Activated T-cell treated with anti-CD3 and anti-CD28 coated beads, Interleukin-2, amount 50 U/mL, for 24 hours (primary cell): ENCODE measurements at places on chromosomes 1 and 21.

GRCh38 chr1:245609354-245610150 is 454.8 kb downstream of the KIF26B start:
- DNase-seq, result no peak

GRCh38 chr1:32496127-32496526 is 31.3 kb downstream of the ZBTB8B start:
- no peak for DNase-seq

GRCh38 chr1:9476790-9477463 is 62.3 kb upstream of the SLC25A33 start:
- no peak for DNase-seq

- no peak for DNase-seq
Observed at GRCh38 chr1:90973897-90974798, 47.7 kb downstream of the ZNF644 start.

- DNase-seq, result no peak
Observed at GRCh38 chr1:182388392-182389134, 3.0 kb downstream of the GLUL start.

DNA sequence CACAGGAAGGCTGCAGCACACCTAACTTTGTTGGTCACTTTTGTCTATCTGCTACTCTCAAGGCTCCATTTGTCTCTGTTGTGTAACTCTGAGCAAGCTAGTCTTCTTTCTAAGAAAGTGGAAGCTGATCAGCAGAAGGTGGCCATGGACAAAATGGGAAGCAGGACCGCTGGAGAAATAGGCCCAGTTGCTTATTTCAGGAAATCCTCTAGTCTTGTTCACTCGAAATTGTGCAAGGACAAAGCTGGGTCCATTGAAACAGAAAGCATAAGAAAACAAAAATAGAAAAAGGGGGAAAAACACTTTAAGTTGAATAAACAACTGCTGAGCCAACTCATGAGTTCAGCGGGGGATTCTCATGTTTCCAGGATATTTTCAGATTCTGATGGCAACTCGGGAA is 150.1 kb downstream of the PBX1 start:
- DNase-seq, result no peak

DNA sequence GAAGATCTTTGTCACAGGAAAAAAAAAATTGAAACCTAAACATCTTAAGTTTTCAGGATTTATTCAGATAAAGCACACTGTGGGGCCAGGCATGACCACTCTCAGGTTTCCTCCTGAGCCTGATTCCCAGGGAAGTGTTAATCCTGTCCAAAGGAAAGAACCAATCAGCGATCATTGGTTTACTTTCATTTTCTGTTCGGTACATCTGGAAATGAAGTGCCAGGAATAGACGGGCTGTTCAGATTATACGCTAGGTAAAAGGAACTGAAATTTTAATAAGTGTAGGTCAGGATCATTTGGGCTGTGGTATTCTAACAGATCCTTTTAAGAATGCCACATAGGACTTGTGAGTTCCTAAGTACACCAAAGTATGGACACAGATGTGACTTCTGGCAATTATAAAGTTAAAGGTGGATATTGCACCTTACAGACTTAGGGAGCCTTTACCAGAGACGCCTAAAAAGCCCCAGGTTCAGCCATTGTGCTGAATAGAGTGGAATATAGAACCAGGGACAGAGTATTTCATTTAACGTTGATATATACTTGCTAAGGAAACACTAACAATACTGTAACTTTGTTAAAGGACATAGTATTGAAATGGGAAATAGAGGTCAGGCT is 9.3 kb upstream of the CACYBP start:
- DNase-seq, result no peak

DNA sequence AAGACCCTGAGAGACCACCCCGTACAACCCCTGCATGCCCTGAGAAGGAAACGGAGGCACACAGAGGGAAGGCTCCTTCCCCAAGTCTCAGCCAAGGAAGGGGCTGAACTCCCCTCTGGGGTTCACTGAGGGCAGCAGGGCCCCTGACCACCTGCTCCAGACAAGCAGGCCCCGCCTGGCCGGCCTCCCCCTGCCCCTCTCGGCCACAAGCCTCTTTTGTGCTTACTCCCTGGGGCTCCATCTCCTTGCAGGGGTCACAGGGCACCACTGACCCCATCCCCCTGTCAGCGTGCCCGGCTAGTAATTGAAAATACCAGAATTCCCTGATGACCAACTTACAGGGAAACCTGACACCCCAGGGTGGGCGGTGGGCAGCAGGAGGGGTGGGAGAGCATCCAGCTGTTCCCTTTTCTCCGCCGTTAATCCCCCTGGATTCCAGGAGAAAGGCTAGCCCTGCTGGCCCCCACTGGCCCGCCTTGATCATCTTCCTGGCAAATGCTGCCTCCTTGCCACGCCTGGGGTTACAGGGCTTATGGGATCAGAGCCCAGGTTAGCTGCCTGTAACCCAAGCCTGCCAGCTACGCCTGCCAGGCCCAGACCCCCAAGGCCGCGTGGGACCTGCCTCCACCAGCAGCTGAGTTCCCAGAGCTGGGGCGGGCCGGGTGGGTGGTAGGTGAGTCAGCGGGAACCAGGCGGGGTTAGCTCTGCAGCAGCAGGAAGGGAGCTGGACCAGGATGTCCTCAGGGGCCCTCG is 96.1 kb downstream of the LACTBL1 start:
- no peak for DNase-seq

DNA sequence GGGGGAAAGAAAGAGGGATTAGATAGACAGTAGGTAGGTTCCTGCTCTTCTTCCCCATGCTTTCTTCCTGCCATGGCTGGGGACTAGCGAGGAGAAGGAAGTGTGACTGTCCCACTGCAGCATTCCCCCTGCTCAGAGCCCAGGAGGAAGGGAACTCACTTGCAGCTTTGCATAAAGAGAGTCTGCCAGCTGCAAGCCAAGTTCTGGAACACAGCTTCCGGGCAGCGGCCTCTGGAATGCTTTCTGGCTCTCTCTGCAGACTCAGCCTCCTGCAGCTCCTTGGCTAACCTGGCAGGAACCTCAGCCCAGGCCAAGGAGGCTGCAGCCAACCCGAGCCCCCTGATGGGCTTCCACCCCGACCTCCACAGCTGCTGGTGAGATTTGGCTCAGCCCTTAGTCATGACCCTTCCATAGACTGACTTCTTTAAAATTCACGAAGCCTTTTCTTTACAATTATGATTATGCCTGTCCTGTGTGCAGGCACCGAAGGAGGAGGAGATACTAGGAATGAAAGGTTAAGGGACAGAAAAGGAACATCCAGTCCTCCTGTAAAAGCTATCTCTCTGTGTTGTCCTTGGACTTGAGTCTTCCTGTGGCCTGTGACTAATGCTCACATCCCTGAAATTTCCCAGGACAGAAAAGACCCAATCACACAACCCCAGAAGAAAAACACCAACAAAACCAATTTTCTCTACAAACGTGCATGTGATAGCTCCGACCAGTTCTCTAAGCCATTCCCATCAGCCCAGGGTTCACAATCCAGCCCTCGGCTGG is 108.2 kb upstream of the OLIG2 start:
- no peak for DNase-seq

GRCh38 chr21:36973986-36974850 is 7.7 kb upstream of the HLCS start:
- DNase-seq, result no peak

- DNase-seq, result no peak
Observed at GRCh38 chr21:25422610-25423608, 184.4 kb downstream of the MRPL39 start.
